ENCODE measurements at places on chromosomes 4 and X. TPM values are rescaled to one million over a fixed set of nuclear protein-coding genes. Genes with fewer than 3 reads are reported as not detected.

Gene ASIC5
- not detected for total RNA-seq

Gene FGB
- total RNA-seq = 2.0 TPM

GRCh38 chrX:53316860-53317237 lies 35.5 kb upstream of the IQSEC2 start:
- H3K4me1 ChIP-seq = peaks cover 7% of the 10 kb centered on the region
- H3K27ac ChIP-seq = no peak overlapping the region
- no peak overlapping the region for H3K4me3 ChIP-seq
- no peaks in the 10 kb centered on the region for H3K27me3 ChIP-seq
- DNase-seq = no peak

GRCh38 chr4:7377223-7377865 lies 57.4 kb downstream of the PSAPL1 start:
- no peak overlapping the region for H3K4me3 ChIP-seq
- H3K36me3 ChIP-seq = no peaks in the 10 kb centered on the region
- no peaks in the 10 kb centered on the region for H3K4me1 ChIP-seq
- H3K27me3 ChIP-seq = no peaks in the 10 kb centered on the region

GRCh38 chr4:94537921-94538628 lies 86.3 kb downstream of the PDLIM5 start:
- H3K36me3 ChIP-seq = no peaks in the 10 kb centered on the region
- H3K4me3 ChIP-seq = no peak overlapping the region
- no peak overlapping the region for H3K27ac ChIP-seq
- H3K4me1 ChIP-seq = no peaks in the 10 kb centered on the region

- H3K36me3 ChIP-seq = no peaks in the 10 kb centered on the region
- H3K4me3 ChIP-seq = no peak overlapping the region
- no peaks in the 10 kb centered on the region for H3K27me3 ChIP-seq
- H3K4me1 ChIP-seq = no peaks in the 10 kb centered on the region
These were observed 105.8 kb upstream of the CBR4 start for GRCh38 chr4:169115897-169116254.

- H3K27me3 ChIP-seq = no peaks in the 10 kb centered on the region
- H3K4me3 ChIP-seq = no peak overlapping the region
These were observed 20.7 kb downstream of the PSAPL1 start for GRCh38 chr4:7414046-7414445.

- no peaks in the 10 kb centered on the region for H3K4me1 ChIP-seq
- DNase-seq = no peak
- H3K27me3 ChIP-seq = no peaks in the 10 kb centered on the region
- no peaks in the 10 kb centered on the region for H3K36me3 ChIP-seq
These were observed 172.8 kb upstream of the EDNRA start for GRCh38 chr4:147307896-147308674.
